ENCODE measurements at places on chromosomes 1 and 21.
A peak's percentile ranks its signal among the peaks of the same experiment; 100 is the strongest.

DNA sequence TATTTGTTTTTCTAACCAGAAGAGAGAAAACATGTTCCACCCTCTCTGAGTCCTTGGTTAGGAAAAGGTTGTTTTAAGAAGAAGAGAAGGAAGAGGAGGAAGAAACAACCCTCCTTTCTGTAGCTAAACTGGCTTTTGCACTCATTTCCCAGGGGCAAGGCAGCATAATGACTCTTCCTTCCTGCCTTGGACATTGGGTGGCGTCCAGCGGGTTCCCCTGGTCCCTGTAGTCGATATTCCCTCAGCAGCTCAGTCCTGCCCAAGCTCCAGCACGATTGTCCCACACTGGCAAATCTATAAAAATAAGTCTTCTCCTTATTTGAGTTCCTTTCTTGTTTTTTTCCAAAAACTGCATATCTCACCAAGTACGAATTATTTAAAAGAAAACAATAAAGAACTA, 81.2 kb downstream of the TEX35 start:
- DNase-seq = no peak

DNA sequence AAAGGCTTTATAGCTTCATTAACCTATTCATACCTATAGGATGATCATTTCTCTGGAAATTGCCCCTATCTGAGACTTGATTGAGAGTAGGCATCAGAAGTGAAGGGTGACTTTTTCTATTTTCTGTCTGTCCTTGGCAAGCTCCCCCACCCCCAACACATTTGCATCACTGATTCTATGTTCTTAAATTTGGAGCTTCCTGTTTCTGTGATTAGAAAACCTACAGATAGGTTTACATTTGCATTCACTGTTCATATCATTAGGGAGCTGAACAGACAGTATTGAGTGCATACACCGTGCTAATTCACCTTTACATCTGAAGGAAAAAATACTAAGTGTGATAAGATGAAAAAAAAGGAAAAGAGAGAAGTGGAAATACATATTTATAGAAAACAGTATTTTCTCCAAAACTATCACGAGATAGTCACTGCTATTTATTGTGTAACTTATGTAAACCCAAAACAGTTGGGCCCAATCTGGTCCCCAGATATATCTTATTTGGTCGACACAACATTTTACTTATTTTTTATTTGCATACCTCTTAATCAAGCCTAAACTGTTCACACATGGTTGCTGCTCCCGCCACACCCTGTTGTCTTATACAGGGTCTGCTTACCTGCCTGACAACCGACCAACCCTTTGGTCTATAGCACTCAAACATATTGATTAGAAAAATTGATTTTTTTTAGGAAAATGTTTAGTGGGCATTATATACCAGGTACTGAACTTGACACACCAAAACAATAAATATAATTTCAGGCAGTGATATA, 218.8 kb downstream of the NTNG1 start:
- no peak for DNase-seq

GRCh38 chr1:28877132-28877781, 37.1 kb upstream of the EPB41 start:
- peak; percentile 83 for DNase-seq

GRCh38 chr1:198253668-198254067, 96.9 kb downstream of the NEK7 start:
- DNase-seq = no peak

GRCh38 chr21:28818663-28819278, 173.9 kb downstream of the LTN1 start:
- no peak for DNase-seq

DNA sequence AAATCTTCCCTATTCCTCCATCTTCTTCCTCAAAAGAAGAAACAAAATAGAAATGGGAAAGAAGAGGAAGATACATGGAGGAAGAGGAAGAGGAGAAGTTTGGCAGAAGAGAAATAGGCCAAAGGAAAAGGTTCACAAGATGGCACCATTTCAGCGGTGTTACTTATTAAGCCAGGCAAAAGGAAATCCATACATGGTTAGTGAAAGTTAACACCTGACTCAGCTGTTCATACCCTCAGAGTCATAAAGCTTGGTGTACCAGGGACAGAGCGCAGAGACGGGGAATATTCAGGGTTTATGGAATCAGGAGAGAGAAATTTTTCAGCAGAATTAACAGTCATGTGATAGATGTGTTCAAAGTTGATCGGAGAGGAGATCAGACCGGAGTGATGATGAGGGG, 70.6 kb downstream of the COQ8A start:
- DNase-seq = no peak

DNA sequence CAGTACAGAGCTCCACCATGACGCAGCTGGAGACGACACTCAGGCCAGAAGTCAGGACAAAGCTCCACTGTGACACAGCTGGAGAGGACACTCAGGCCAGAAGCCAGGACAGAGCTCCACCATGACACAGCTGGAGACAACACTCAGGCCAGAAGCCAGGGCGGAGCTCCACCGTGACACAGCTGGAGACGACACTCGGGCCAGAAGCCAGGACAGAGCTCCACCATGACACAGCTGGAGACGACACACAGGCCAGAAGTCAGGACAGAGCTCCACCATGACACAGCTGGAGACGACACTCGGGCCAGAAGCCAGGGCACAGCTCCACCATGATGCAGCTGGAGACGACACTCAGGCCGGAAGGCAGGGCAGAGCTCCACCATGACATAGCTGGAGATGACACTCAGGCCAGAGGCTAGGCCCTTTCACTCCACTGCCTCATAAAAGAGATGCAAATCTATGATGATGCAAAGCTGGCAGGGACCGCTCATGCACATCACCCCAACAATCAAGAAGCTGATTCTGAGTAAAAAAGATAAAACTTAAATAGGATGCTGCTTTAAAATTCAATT, 13.6 kb upstream of the OR2B11 start:
- DNase-seq = no peak

DNA sequence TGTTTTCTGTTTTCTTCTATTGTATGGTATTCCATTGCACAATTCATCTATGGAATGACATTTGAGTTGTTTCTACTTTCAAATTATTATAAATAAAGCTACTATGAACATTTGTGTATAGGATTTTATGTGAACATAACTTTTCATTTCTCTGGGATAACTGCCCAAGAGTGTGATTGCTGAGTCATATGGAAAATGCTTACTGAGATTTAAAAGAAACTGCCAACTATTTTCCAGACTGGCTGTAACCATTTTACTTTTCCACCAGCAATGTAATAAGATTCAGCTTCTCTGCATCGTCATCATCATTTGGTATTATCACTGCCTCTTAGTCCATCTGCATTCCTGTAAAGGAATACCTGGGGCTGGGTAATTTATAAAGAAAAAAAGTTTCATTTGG, 779.6 kb upstream of the PRMT6 start:
- DNase-seq = no peak

GRCh38 chr1:165883056-165883455, 55.6 kb downstream of the UCK2 start:
- no peak for DNase-seq

GRCh38 chr1:176617881-176618280, 154.9 kb downstream of the PAPPA2 start:
- DNase-seq = no peak

DNA sequence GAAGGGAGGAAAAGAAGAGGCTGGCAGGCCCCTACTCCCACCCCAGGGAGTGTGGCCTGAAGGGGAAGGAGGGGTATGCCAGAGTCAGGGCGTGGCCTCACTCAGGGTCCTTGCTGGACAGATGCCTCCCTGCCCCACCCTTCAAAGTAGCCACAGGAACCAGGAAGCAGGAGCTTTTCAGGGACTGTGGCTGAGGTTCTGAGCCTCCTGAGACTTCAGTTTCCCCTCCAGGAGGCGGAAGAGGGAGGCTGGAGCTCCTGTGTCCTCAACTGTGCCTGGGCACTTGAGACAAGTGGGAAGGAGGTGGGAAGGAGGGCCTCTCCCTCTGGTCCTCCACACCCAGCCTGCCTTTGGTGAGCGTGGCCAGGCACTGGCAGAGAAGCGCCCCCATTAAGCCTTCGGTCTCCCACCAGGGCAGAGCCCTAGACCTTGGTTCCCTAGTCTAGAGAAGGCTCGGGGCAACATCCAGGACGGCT, 5.3 kb downstream of the CELSR2 start:
- no peak for DNase-seq

GRCh38 chr1:54872036-54872331, 15.0 kb downstream of the DHCR24 start:
- DNase-seq = no peak

DNA sequence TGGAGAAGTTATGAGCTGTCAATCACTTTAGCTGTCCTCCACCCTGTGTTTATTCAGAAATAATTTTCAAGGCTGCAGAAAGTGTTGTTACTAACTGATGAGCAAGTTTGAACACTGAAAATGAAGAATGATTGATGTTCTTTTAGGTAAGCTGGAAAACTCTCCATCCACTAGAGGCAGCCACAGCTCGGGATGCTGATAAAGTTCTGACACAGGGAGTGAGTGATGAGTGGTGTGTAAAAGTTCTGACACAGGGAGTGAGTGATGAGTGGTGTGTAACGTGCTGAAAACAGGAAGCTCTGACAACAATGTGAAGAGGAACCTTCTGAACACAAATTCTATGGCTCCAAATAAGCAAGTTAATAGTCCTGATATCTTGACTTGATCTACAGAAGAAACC, 197.5 kb upstream of the PTBP2 start:
- DNase-seq = no peak

GRCh38 chr1:46477153-46477929, 12.3 kb upstream of the DMBX1 start:
- peak; percentile 78 for DNase-seq

- DNase-seq = no peak
Observed at GRCh38 chr1:15885269-15885668, 37.8 kb downstream of the SPEN start.

Measured in CD4-positive, alpha-beta T cell treated with Interleukin-17A for 1 hour (primary cell).